ENCODE measurements at places on chromosomes 3 and 15. TPM values are rescaled to one million over a fixed set of nuclear protein-coding genes. Genes with fewer than 3 reads are reported as not detected.

GRCh38 chr15:38609097-38609738, 44.6 kb upstream of the RASGRP1 start:
- no peak for DNase-seq

DNA sequence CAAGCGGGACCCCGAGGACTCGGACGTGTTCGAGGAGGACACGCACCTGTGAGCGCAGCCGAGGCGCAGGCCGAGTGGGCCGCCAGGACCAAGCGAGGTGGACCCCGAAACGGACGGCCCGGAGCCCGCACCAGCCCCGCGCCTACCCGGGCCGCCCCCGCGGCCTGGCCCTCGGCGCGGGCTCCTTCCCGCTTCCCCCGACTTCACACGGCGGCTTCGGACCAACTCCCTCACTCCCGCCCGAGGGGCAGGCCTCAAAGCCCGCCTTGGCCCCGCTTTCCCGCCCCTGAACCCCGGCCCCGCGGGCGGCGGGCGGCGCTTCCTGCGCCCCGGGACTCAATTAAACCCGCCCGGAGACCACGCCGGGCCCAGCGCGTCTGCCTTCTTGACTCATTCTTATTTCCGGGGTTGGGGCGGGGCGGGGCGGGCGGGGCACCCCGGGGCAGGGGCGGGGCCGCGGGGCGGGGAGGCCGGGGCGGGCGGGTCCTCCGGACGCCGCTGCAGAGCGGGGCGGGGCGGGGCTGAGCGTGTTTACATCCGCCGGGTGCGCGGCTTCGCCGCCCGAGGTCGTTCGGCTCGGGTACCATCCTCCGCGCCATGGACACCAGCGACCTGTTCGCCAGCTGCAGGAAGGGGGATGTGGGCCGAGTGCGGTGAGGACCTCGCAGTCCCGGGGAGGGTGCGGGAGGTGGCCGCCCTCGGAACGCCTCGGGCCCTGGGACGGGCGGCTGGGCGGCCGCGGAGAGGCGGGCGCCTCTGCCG, at the start of gene ABTB1:
TSS of gene ABTB1 (plus strand) at position 524 of the 762 bp plus-strand sequence. CDS start at position 598, 74 bp downstream.
- peak; percentile 58 for DNase-seq

GRCh38 chr3:128987302-128988100, 6.4 kb downstream of the CFAP92 start:
- no peak for DNase-seq

DNA sequence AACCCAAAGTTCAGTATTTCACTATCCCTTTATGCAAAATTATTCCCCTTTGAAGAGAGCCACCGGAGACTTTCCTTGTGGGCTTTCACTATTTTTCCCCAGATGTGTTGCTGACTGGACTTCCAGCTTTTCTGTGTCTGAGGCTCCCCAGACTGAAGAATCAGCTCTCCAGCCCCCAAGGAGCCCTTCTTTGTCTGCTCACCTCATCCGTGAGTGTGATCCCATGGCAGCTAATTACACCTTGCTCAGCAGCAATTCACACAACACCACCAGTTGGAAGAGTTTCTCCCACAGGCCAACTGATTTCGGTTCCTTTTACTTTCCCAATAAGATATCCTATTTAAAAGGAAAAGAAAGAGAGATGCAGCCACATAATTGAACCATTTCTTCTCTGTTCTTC, 249.5 kb upstream of the TRIM42 start:
- DNase-seq: no peak

DNA sequence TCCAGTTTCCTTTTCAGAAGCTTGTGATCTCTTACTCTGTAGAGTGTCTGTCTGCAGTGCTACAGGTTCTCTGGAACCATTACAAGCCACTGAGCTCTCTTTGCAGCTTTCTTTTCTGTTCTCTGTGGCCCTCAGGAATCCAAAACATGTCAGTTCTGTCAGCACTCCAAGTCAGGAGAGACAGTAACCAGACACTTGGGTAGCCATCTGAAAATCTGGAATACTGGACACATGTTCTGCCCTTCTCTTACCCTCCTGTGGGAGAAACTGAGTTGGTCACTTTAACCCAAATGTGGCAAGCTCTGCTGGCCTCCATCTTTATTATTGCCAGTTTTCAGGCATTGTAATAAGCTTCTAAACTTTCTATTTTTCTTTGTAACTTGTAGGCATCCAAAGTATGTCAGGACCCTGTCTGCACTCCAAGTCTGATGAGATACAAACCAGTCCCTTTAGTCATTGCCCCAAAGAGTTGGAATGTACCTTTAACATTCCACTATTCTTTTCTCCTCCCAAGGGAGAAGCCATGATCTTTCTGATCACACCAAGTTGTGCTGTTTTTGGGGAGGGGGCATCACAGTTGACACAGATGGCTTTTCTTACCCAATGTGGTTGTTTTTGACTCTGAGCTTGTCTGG, 183.7 kb downstream of the DPH6 start:
- peak; percentile 62 for DNase-seq

DNA sequence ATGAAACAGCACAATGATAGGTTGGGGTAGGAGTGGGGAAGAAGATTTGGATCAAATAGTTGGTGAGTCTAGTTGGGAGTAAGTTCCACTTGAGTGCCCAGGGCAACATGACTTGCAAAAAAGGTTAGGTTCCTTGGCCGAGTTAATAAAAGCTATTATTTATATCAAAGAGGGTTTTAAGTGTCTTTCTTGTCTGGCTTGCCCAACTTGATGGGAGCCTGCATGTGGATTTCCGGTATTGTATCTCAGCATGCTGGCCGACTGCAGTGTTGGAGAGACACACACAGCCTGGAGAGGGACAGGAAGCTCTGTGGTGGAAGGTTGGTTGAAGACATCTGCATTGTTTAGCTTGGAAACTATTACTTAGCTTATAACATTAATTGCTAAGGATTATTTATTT, 449.5 kb upstream of the TBL1XR1 start:
- no peak for DNase-seq

GRCh38 chr3:17078926-17079465, 194.2 kb downstream of the PLCL2 start:
- DNase-seq: no peak

DNA sequence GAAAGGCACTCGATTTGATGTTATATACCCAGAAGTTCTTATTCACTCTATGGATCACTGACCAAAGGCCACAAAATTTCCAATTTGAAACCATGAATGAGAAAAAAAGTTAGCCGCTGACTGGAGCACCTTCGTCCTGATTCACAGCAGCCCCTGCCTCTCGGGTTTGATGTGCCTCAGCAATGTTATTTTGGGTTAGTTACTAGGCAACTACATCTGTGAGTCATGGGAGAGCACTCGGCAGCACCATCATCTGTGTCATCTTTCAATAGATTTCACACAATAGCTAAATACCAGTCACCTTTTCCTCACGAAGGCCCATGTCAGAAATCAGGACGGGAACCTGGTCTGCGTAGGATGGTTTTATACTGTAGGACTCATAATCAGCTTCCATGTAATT, 269.2 kb downstream of the ZBBX start:
- DNase-seq: no peak

- no peak for DNase-seq
Measured at GRCh38 chr3:155164306-155164705, 84.2 kb downstream of the MME start.

DNA sequence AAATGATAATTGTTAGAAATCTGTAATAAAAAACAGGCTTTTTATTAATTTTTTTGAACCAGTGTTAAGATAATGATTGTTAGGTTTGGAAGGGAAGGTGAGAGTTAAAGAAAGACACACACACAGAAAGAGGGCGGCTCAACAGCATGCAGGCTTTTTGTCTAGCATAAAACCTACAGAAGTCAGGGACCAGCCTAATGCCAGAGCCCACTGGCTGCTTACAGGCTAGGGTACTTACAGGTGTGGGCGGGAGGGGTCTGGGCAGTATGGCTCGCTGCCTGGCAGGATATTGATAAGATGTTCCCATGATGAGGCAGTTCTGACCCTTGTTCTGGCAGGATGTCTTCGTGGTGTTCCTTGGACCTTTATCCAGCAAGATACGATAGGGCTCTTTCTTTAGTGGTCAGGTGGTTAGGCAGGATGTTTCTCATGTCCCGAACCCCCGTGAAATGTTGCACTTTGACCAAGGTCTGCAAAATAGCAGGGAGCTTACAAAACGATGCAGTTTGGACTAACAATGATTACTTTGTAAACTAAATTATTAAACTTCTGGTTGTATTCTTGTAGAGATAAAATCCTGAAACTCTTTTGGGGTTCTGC, 84.7 kb downstream of the DCUN1D1 start:
- no peak for DNase-seq

- peak; percentile 54 for DNase-seq
Measured at GRCh38 chr15:67193223-67193990, 61.1 kb downstream of the AAGAB start.

GRCh38 chr3:86162521-86162920, 828.4 kb downstream of the VGLL3 start:
- DNase-seq: no peak

DNA sequence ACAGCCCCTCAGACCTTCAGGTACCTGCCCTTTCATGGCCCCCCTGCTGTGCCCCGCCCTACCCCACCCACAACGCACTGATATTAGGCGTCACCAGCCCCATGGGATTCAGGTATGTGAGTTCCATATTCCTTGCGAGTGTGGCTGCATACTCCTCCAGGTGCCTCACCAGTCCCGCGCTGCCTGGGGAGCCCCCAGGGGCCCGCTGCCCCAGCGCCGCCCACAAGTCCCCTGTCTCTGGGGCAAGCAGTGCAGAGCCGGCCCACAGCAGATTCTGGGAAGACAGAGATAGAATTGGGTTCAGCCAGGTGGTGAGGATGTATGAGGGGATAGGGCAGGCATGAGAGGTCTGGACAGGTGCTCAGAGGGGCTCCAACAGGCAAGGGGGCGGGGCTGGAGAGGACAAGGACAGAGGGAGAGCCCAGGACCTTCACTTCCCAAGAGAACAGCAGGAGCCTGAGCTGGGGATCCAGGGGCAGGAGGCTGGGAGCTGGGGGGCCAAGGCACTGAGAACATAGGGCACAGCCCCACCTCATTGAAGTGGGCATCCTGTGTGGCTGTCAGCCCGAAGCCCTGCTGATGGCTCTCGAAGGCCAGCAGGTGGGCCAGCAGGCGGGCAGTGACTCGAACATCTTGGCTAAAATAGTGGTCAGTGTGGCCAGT, 13.1 kb upstream of the SLC26A6 start:
- DNase-seq: no peak

- no peak for DNase-seq
Measured at GRCh38 chr3:13060341-13060910, 12.8 kb downstream of the IQSEC1 start.

DNA sequence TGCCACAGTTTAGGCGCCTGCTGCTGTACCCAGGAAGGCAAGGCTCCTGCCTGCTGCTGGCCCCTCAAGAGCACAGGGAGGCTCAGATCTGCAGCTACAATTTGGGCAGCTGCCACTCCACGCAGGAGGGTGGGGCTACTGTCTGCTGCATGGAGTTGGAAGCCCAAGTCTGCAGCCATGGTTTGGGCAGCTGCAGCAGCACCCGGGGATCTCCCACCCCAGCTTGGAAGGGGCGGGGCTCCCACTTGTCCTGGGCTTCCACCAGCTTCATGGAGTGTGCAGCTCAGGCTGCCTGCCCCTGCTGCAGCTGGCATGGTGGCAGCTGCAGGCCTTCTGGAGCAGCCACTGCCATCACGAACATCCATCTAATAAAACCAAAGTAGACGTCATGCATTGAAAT, 512.9 kb downstream of the PYDC2 start:
- DNase-seq: no peak

DNA sequence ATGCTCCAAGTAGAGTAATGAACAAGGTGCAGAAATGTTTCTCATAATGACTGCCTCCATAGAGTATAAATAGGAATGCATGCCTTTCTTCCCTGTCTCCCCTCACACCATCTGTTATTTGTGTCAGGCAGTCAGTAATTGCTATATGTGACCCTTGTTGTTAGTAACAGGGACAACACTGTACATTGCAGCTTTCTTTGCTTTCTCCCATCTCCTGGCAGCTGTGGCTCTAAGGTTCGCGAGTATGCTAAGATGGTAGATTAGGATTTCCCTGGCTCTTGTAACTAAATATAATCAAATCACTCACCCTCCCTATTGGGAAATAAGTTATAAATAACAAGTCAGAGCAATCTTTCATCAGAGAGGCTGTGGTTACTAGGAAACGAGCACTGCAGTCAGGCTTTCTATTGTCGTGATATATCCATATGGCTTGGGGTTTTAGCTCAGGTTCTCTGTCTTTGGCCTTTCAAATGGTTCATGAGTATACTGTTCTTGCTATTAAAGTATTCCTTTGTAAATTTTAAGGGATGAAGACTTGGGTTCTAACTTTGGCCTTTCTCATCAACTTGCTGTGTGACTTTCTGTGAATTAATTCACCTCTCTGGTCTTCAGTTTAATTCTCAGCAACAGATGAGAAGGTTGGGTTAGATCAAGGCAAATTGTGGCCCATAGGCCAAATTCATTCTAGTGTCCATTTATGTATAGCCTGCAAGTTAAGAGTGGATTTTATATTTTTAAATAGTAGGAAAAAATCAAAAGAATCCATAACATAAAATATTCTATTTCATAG, 8.1 kb upstream of the MINDY4B start:
- DNase-seq: no peak

DNA sequence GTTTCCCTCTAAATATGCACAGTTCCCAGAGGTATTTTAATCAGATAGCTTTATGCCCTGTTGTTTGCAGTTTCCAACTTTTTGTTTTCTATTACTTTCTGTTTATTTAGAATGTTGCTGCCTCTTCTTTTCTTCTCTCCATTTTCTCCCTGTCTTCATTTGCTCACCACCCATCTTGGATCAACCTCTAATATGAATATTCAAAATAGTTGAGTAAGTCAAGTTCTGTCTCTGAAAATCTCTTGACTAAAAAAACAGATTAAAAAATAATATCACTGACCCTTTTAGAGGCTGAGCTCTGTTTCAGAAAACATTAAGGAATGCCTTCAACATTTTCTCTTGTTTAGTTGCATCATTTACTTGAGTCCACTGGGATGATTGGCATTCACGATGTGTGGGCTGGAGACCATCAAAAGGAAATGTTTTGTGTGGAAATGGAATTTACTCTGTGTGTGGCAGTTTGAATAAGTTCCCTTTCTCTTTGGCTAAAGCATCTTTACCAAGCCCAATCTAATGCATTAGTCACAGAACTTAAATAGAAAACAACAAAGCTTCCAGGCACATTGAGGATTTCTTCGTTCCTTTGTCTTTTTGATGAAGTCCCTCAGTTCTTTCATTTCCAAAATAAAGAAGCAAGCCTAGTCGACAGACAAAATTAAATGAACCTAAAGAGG, 633.9 kb upstream of the TGFBR2 start:
- DNase-seq: peak; percentile 57

GRCh38 chr15:43913026-43913780, 86.4 kb downstream of the WDR76 start:
- DNase-seq: peak; percentile 99

DNA sequence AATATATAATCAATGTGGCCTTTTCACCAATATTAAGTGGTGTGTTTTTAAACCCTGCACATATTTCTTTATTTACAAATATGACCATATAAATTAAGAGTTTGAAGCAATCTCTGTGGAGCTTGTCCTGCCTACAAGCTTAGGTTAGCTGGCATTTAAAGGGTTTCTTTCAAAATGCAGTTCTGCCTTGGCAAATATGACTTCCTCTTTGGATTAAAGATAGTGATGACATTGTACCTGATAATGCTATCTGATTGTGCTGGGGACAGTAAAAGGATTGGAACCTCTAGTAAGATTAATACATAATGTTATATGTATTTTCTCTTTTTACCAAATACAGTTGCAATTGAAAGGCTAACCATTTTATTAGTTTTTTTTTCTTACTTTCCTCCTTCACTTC, 249.1 kb downstream of the OTOL1 start:
- DNase-seq: no peak

The CD80 gene
- not detected for total RNA-seq

The TRPM1 gene
- 0.28 TPM for total RNA-seq

The GMPPB gene
- 35.8 TPM for total RNA-seq

The GRM2 gene
- total RNA-seq: under 0.01 TPM

The SLC28A2 gene
- total RNA-seq: not detected

The SYNM gene
- total RNA-seq: 5.0 TPM

The PCOLCE2 gene
- 0.56 TPM for total RNA-seq

Measured in IMR-90 (cell line).